Activated naive CD8-positive, alpha-beta T cell treated with anti-CD3 and anti-CD28 coated beads, Interleukin-2, amount 10 ng/mL, durations not matched to agents 7 days and 5 days (primary cell): ENCODE measurements at places on chromosomes 7 and 10. TPM values are rescaled to one million over a fixed set of nuclear protein-coding genes. Genes with fewer than 3 reads are reported as not detected.

AGR2 gene
- not detected for total RNA-seq

PRR15 gene
- total RNA-seq: not detected

- DNase-seq: no peak
- H3K4me3 ChIP-seq: no peak overlapping the region
- no peaks in the 10 kb centered on the region for H3K27me3 ChIP-seq
- no peak overlapping the region for H3K27ac ChIP-seq
- no peaks in the 10 kb centered on the region for H3K36me3 ChIP-seq
Observed at GRCh38 chr7:105656922-105657521, 75.7 kb upstream of the EFCAB10 start.

CDC123 gene
- total RNA-seq: 69.2 TPM

DNA sequence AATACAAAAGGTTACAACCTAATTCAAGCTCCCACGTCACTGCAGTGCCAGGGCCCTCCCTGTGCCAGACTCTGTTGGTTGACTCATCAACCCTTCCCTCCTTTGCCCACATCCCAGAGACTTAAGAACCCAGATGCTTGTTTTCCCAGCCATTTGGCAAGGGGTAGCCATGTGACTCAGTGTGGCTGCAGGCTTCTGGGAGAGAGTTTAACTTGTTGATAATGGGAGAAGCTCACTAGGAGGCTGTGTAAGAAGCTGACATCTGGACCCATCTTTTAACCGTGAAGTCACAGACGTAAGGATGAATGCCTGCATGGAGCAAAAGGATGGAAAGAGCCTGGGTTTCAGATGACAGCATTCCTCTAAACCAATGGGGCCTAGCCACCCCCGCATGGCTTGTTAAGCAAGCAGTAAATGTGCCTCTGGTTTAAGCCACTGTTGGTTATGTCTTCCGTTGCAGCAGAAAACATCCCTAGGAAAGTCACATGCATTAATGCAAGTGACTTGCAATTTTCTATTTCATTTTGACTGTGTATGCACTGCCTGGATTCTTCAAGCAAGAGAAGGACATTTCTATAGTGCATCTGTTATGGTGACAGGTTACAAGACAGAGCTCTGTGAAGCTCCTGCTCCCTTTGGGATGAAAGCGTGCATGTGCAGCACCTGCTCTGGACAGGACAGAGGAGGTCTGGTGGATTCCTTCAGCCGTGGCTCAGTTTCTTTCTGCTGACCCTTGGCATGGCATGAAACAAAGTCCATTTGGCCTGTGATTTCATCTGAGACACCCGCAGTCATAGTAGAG lies 57.5 kb upstream of the CREB5 start:
- H3K36me3 ChIP-seq: no peaks in the 10 kb centered on the region
- H3K27me3 ChIP-seq: peaks cover 8% of the 10 kb centered on the region
- no peak overlapping the region for H3K27ac ChIP-seq
- DNase-seq: no peak
- no peaks in the 10 kb centered on the region for H3K4me1 ChIP-seq

- no peaks in the 10 kb centered on the region for H3K4me1 ChIP-seq
- H3K27me3 ChIP-seq: no peaks in the 10 kb centered on the region
- DNase-seq: no peak
- no peaks in the 10 kb centered on the region for H3K36me3 ChIP-seq
- no peak overlapping the region for H3K27ac ChIP-seq
Observed at GRCh38 chr7:49403844-49404243, 369.6 kb upstream of the VWC2 start.

- no peaks in the 10 kb centered on the region for H3K27me3 ChIP-seq
- DNase-seq: peak; percentile 96
- H3K27ac ChIP-seq: peak within 1 kb of the TSS; percentile 62
Observed at GRCh38 chr10:70815504-70816219, at the start of gene SGPL1. SGPL1 (plus strand) TSS chr10:70815948; CDS start chr10:70816854, 906 bp downstream.

DNA sequence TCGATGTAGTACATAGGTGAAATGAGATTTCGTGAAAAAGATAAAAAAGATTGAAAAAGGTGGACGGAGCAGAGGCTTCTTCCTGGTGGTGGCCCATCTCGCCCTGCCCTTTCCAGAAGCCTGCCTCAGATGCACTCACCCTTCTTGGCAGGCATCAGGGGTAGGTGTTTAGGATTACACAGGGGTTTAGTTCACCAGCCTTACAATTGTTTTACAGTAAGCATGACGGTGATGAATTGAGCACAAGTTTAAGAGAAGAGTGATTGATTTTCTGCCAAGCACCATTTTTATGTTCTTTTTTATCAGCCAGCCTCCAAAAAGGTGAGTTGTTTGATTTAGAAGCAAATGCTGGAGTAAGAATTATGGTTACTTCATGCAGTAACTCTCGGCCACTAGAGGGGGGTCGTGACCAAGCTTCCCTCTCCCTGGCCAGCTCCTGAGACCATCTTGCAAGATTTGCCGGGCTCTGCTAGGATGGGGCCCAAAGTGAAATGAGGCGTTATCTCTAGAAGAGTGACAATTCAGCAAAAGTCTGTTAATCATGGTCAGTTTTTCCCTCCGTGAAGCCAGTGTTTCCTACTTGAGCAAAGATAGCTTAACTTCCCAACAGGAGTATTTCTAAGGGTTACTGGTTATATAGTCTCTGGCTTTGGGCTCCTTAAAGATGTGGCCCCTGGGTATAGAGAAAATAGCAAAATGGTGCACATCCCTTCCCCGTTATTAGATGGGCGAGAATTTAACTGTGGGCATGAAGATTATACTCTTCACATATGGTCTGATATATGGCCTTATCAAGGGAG lies 228.8 kb downstream of the BMPER start:
- no peaks in the 10 kb centered on the region for H3K4me1 ChIP-seq
- no peak overlapping the region for H3K27ac ChIP-seq
- no peaks in the 10 kb centered on the region for H3K27me3 ChIP-seq
- H3K36me3 ChIP-seq: no peaks in the 10 kb centered on the region

- no peak overlapping the region for H3K4me3 ChIP-seq
- peaks cover 52% of the 10 kb centered on the region for H3K36me3 ChIP-seq
- H3K27me3 ChIP-seq: no peaks in the 10 kb centered on the region
- DNase-seq: no peak
- H3K4me1 ChIP-seq: peaks cover 8% of the 10 kb centered on the region
- no peak overlapping the region for H3K27ac ChIP-seq
Observed at GRCh38 chr10:61949687-61950086, 48.2 kb downstream of the ARID5B start.

DNA sequence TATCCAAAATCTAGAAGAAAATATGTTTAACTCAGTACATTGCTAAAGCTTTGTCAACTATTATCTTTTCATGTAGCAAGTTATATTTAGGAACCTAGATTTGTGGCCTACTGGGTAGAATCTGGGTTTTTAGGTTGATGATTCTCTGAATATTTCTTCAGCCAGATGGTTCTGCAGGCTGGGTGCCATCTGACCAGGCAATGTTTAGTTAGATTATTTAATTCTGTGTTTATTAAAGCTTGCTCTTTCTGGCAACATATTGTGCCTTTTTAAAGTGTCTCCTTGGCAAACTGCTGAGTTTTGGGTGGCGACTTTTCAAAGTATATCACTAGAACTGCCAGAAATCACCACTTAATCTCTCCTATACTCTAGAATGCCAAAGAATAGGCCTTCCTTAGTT lies 114.1 kb downstream of the LHFPL3 start:
- no peak overlapping the region for H3K27ac ChIP-seq
- no peaks in the 10 kb centered on the region for H3K36me3 ChIP-seq
- H3K4me3 ChIP-seq: no peak overlapping the region

DNA sequence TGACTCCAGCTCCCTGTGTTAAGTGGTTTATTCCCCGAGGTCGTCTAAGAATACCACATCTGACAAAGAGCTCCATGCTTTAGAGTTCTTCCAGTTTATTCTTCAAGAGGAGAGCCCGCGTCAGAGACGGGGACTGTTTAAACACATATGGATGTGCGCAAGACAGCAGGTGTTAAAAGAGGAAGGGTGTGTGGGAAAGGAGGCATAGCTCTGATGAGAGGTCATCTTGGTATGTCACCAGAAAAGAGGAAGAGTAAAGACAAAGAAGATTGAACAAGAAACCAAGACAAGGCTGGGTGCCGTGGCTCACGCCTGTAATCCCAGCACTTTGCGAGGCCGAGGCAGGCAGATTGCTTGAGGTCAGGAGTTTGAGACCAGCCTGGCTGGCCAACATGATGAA lies 258.7 kb downstream of the CCDC3 start:
- H3K27ac ChIP-seq: no peak overlapping the region
- no peak overlapping the region for H3K4me3 ChIP-seq
- DNase-seq: no peak
- H3K4me1 ChIP-seq: no peaks in the 10 kb centered on the region
- H3K36me3 ChIP-seq: no peaks in the 10 kb centered on the region
- H3K27me3 ChIP-seq: no peaks in the 10 kb centered on the region

DNA sequence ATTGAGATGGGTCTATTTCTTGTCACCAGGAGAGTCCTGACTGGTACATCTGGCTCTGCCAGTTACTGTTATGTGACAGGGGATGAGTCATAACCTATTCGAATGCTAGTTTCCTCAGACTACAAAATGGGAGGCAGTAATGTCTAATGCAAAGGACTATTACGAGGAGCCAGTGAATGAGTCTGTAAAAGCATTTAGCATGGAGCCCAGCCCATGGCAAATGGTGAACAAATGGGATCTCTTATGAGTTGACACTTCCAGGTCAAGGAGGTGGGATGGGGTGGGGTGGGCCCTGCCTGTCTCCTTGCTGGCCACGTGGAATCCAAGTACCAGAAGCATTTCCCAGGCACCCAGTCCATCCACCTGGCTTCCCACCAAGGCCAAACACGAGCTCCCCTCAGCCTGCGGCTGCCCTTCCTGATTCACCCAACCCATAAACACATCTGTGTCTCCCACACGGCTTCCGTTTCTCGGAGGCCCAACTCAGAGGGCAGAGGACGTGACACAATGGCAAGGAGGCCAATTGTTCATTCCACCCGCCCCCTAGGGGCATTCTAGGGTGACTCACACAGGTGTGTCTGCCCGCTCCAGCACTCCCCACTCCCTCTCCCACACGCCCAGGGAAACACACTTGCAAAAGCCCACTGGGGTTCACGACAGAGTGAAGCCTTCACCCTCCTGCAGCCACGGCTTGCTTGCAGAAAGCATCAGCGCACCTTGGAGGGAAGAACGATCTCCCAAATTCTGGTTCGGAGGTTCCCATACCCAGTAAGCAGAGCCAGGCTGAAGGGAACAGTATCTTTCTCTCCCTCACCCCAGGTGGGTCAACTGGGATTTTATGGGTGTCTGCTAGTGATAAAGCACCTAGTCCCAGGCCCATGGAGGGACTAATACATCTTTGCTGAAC lies 109.8 kb downstream of the SH3PXD2A start:
- peak overlapping the region; percentile 9 for H3K4me3 ChIP-seq
- no peak overlapping the region for H3K27ac ChIP-seq
- peaks cover 11% of the 10 kb centered on the region for H3K4me1 ChIP-seq
- DNase-seq: no peak
- H3K36me3 ChIP-seq: no peaks in the 10 kb centered on the region
- peaks cover 2% of the 10 kb centered on the region for H3K27me3 ChIP-seq

- no peaks in the 10 kb centered on the region for H3K36me3 ChIP-seq
- no peak for DNase-seq
- H3K4me3 ChIP-seq: no peak overlapping the region
- H3K4me1 ChIP-seq: no peaks in the 10 kb centered on the region
Observed at GRCh38 chr10:112361951-112362751, 11.8 kb upstream of the ACSL5 start.

PTN gene
- total RNA-seq: not detected

DNA sequence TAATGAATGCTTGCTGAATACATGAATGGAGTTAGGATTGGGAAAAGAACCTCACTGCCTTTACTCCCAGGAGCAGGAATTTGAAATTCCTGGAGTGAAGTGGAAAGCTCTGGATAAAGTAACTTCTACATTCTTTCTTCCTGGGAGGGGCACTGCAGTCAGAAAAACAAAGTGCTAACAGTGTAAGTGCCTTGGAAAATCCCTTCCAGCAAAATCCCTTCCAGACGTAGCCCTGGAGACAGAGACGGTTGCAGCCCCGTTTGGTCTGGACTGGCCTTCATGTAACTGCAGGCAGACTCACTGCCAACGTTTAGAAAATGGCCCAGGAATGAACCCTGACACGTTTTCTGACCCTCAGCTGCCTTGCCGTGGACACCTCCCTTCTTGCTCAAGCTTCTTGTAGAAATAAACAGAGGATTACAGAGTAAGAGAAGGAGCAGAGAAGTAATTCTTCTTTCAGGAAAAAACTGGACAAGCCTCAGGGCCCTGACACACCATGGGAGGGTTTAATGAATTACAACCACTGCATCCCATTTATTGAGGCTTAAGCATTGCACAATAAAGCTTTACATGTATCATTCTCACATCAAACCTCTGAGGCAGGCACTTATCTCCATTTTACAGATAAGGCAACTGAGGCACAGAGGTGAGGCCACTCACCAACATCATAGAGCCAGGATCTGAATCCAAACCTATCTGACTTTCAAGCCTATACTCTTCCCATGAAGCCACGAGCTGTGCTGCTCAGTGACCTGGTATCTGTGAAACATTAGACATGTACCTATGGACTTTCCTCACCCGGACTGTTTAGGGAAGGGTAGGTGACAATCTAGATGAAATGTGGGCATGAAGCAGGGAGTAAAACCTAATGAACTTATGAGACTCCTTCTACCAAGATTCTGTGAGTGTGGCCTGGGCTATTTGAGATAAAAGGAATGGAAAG lies 7.8 kb downstream of the ITPRIP start:
- no peak for DNase-seq
- H3K27ac ChIP-seq: peak overlapping the region; percentile 97
- H3K4me1 ChIP-seq: peaks cover 80% of the 10 kb centered on the region
- no peaks in the 10 kb centered on the region for H3K27me3 ChIP-seq
- H3K36me3 ChIP-seq: peaks cover 9% of the 10 kb centered on the region

GRCh38 chr7:115953592-115954255 lies 76.8 kb downstream of the TFEC start:
- no peaks in the 10 kb centered on the region for H3K27me3 ChIP-seq
- no peaks in the 10 kb centered on the region for H3K4me1 ChIP-seq
- no peak for DNase-seq

DNA sequence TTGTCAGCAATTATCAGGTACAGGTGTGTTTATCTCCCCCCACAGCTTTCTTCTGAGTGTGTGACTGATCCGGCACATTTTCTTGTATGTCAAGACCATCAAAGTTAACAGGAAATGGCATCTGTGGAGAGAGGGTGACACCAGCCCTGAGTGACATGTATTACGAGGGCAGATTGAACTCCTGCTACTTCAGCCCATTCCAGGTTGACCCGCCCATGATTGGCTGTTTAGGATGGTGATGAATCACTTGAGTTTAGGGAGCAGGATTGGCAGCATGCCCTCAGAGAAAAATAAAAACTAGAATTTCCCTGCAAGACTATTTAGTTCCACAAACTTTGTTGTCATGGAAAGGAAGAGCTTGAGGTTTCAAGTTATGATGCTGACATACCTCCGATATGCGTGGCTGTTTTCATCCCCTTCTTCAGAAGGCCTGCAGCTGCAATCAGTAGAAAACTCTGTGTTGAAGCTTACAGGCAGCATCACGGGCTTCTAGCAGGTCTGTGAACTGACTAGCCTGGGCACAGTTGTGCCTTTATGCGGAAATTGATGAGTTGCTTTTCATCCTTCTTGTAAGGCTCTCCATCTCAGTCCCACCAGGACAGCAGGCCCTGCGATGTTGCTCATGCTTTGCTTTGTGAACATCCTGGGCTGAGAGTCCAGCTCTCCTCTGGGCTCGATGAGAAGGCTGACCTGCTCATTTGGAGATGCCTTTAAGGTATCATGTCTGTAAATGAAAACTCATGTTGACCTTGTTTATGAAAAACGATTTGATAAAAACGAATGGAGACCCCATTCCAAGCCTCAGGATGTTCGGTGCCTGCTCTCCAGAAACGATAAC lies 8.0 kb upstream of the CELF2 start:
- DNase-seq: no peak
- no peak overlapping the region for H3K27ac ChIP-seq
- H3K27me3 ChIP-seq: peaks cover 77% of the 10 kb centered on the region
- H3K4me3 ChIP-seq: no peak overlapping the region
- H3K36me3 ChIP-seq: no peaks in the 10 kb centered on the region
